HT1080 (cell line): ENCODE measurements at places on chromosomes 5 and 9.

DNA sequence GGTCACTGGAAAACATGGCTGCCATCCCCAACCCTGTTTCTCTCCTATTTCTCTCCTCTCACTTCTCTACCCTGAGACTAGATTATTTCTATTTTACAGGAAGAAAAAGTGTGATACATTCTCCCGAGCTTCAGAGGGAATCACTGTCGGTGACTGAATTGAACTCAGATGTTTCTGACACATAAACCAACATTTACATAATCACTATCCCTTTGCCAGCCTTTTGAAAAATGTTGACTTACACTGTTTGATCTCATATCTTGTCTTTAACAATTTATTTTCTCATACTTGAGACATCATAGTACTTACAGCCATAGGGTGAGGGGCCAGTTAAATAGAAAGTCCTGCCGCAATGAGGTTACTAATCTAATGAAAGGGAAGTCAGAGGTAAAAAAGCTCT lies 25.1 kb upstream of the PPP2CA start:
- no peak for DNase-seq

- no peak for DNase-seq
These were observed 4.1 kb downstream of the NACC2 start for GRCh38 chr9:136090768-136091581.

DNA sequence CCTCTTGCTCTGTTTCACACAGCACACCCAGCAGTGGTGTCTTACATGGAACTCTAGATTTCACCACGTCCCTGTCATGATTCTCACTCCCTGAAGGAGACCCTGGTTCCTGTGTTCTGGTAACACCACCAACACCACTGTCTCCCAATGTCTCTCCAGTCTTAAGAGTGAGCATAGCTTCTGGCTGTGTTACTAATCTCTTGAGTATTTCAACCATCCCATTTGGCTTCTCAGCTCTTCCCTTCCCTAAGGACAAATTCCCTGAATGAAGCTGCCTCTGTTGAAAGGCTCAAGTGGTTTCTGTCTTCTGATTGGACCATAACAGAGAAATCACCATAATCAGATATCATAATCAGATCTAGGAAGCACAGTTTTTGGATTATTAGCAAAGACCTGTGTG lies 311.8 kb downstream of the DNAH5 start:
- DNase-seq: peak; percentile 43

DNA sequence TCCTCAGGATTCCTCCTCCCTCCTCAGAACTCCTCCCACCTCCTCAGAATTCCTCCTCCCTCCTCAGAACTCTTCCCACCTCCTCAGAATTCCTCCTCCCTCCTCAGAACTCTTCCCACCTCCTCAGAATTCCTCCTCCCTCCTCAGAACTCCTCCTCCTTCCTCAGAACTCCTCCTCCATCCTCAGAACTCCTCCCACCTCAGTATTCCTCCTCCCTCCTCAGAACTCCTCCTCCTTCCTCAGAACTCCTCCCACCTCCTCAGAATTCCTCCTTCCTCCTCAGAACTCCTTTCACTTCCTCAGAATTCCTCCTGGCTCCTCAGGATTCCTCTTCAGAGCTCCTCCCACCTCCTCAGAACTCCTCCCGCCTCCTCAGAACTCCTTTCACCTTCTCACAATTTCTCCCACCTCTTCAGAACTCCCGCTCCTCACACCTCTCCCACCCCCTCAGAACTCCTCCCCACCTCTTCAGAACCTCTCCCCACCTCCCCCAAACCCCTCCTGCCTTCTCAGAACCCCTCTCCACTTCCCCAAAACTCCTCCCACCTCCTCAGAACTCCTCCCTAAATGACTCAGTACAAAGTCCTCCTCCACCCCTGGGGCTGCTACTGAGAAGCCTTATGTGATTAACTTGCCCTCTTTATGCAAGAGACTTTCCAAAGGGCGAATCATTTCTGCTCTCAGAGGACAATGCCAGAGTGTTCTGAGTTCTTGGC lies 23.2 kb downstream of the SLC46A2 start:
- DNase-seq: peak; percentile 89

DNA sequence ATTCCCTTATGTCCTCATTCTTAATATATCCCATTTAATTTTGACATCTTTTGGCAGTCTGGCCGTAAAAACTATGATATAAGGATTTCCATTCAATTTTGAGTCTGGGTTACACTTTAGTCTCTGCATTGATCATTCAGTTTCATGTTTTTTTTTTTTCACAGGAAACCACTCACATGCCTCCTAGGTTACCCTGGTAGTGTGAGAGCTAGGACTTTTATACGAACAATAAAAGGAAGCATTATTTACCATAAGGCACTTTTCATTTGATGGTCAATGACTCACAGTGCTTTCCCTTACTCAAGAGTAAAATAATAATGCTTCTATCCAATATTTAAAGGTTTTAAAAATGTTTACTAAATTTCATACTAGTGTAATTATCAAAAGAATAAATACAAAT lies 16.4 kb upstream of the DMAC1 start:
- DNase-seq: peak; percentile 53

GRCh38 chr5:135635451-135635850 lies 56.7 kb upstream of the CXCL14 start:
- no peak for DNase-seq

DNA sequence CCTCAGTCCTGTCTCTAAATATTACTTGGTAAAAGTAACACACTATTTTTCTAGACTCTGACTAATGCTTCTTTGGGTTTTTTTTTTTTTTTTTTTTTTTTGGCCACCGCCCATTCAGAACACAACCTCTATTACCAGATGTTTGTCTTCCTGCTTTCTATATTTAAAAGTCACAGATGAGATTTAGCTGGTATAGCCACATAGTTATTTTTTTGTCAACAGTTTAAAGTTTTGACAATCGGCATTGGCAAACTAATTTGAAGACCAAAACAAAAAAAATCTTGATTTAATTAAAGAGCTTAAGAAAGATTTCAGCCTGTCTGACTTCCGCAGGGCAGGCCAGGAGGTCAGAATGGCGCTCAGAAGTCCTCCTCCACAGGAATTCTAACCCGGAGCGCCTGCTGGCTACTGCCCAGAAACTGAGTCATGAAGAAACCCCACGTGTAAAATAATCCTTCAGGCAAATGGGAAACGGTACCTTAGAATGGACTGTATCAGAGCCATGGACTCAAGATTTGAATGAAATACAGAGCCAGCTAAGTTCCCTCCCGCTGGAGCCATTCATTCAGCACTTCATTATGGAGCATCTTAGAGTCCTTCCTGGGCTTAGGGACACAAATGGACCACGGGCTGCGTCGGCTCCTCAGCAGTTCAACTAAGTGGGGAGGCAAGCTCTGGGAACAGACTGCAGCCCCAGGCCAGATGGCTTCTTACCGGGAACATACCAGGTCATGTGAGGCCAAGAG lies 55.6 kb downstream of the PTPDC1 start:
- peak; percentile 94 for DNase-seq

GRCh38 chr9:89380437-89381307 lies 62.4 kb downstream of the SECISBP2 start:
- no peak for DNase-seq

DNA sequence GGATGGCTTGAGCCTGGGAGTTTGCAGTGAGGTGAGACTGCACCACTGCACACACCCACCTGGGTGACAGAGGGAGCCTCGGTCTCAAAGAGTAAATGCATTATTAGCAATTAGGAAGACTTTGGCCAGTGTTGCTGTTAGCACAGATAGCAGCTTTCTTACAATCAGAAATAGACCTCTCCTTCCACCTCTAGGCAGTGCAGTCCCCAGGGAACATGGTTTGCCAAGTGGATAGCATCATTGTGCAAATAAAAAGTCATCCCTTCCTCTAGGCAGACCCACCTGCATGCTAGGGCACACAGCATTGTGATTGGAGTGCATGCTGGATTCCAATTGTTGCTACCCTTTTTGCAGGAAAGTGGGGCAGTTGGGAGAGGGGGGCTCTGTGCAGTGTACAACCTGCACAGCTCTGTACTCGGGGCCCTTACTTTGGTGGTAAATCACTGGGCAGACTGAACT lies 77.9 kb upstream of the KLF9 start:
- no peak for DNase-seq

- no peak for DNase-seq
These were observed 166.5 kb upstream of the NR3C1 start for GRCh38 chr5:143569722-143570567.

GRCh38 chr9:78278177-78278777 lies 18.6 kb upstream of the PSAT1 start:
- DNase-seq: no peak

DNA sequence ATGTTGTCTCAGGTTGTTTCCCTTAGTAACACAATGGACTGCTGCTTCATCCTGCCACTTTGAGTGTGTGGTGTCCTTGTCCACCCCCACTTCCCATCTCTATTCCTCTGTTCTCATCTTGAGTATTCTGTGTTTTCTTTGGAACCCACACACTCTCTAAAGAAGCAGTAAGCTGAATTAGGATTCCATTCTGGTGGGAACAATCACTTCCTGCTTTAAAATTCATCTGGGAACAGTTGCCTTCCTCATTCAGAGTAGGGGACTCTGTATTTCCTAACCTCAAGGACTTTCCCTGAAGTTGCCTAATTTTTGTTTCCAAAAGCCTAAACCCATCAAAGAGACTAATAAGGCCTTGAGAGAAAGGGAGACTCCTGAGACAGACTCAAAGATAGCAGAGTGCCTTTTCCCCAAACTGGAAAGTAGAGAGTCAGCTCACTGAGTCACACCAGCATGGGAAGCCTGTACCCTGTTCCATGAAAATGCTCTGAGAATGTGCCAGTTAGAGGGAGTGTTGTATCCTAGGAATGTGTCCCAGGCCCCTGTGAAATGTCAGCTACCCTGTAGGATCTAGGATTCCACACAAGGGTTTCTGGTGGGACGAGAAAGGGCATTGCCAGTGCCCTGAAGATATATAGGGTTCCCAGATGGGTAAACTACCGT lies 63.6 kb downstream of the CCDC192 start:
- DNase-seq: peak; percentile 18

DNA sequence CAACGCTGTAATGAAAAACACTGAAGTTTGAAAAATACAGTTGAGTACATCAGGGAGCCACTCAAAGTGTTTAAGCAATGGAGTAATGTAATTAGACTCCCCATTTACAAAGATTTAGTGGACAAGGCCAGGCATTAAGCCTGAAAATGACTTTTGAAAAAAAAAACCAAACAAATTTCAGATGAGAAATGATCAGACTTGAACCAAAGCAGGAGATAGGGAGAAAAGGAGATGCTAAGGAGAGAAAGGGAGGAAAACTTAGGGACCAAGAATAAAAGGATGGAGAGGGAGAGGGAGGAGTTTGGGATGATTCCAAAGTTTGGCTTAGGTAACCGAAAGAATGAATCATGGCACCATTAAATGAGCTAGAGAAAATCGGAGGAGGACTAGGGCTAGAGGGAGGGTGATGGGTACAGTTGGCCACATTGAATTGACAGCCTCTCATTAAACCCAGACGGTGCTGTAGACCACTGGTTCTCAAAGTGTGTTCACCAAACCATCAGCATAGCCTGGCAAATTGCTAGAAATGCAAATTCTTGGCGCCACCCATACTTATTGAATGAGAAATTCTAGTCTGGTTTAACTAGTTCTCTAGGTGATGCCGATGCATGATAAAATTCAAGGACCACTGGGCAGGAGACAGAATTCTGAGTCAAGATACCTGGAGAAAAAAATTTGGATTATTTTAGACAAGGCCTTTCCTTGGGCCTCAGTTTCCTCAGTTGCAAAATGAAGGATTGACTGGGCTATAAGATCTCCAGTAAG lies 6.2 kb upstream of the CPEB4 start:
- peak; percentile 53 for DNase-seq

- peak; percentile 21 for DNase-seq
These were observed 125.8 kb downstream of the DTWD2 start for GRCh38 chr5:118862596-118862995.

GRCh38 chr9:99878651-99879050 lies 27.8 kb upstream of the STX17 start:
- DNase-seq: no peak
